CD4-positive, alpha-beta T cell treated with Interleukin-4 for 4 hours (primary cell): ENCODE measurements at places on chromosomes 6 and 20.

GRCh38 chr6:33815854-33816253, 12.1 kb upstream of the MLN start:
- no peak for DNase-seq

DNA sequence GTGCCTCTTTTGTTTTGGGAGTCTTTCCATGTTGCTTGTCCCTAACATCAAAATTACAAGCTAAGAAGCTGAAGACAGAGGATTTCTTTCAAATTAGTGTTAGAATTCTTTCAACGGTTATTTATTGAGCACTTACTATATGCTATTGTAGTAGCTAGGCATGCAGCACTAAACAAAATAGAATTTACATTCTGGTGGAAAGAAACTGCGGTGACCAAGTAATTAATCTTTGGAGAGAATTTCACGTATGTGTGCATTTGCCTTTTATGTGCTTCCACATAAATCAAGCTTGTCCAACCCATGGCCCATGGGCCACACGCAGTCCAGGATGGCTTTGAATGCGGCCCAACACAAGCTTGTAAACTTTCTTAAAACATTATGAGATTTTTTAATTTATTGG, 33.0 kb upstream of the DUSP22 start:
- DNase-seq, result no peak

DNA sequence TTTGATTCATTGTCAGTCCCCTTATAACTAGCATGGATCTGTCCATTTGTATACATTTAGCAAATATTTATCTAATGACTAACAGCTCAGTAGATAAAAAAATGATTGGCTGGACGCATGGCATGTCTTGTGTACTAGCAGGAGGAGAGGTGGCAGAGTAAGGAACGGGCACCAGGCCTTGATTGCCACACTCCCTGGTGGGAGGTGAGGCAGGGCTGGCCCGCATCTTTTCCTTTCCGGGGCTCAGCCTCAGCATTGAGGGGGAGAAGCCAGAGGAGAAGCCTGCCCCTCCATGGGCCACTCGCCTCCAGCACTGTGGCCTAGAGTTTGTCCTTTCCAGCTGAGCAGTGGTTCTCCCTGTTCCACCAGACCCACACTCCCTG, 84.9 kb upstream of the TMEM181 start:
- no peak for DNase-seq

DNA sequence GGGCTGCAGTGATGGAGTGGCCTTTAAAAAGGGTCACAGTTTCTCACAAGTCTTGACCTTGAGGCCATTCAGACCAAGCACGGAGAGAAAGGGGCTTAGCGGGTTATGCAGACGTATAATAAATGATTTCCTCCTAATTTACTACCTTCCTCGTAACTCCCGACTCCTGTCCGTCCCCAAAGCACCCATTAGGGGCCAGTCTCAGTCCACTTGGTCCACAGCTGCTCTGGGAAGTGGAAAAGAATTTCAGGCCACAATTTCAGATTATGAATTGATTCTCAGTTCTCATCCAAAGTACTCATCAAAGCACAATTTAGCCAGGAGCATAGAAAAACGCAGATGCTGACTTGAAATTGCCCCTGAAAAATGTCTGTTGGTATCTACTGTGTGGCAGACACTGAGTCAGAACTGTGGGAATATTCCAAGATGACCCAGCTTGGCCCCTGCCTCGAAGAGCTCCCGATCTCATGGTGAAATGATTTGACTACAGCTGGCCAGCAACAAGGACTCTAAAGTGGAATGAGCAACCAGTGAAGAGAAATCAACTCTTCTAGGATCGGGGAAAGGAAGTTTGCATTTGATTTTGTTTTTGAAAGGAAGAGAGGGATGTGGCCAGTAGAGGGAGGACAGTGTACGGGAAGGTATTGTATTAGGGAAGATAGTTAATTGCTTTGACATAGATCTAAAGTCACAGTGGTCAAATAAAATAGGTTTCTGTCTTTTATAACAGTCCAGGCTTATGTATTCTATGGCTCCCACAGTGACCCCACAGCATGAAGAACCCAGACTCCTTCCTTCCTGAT, 15.2 kb upstream of the STK35 start:
- DNase-seq, result no peak

DNA sequence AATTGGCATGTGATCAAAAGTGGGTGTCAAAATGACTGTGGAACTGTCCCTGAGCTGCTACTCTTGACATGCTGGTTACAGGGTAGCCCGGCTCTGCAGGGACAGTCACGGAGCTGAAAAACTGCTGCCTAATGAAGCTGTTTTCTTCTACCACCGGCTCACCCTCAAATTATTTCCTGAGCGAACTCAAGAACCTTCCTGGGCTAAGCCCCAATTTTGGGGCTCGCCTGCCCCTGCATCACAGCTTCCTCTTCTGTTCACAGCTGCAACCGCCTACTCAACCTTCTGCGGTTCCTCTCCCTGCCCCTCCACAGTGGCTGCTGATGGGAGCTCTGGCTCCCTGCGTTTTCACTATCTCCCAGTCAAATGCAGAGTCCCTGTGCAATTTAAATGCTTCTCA, 110.8 kb upstream of the MLN start:
- peak; percentile 49 for DNase-seq

DNA sequence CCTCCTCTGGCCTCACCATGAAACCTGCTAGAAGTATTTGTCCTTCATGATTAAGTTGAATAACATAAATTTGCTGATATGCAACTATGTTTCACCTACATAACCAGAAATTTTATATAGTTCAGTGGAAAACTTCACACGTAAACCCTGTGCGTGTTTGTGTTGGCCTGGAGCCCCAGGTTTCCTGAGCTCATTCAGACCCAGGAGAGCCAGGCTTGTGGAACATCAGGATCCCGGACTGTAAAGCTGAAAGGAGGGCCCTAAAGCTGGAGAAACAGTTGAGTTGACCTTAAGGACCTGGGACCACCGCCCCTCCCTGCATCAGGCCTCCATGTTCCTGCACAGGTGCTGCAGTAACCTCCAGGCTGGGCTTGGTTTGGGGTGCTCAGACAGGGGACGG, 3.1 kb upstream of the SPATS1 start:
- DNase-seq, result no peak

GRCh38 chr6:166997768-166998255, 1.4 kb upstream of the CEP43 start:
- DNase-seq, result peak; percentile 33

- no peak for DNase-seq
Measured at GRCh38 chr6:128233531-128233930, 286.9 kb downstream of the PTPRK start.

GRCh38 chr6:15351631-15352030, 105.8 kb downstream of the JARID2 start:
- no peak for DNase-seq

DNA sequence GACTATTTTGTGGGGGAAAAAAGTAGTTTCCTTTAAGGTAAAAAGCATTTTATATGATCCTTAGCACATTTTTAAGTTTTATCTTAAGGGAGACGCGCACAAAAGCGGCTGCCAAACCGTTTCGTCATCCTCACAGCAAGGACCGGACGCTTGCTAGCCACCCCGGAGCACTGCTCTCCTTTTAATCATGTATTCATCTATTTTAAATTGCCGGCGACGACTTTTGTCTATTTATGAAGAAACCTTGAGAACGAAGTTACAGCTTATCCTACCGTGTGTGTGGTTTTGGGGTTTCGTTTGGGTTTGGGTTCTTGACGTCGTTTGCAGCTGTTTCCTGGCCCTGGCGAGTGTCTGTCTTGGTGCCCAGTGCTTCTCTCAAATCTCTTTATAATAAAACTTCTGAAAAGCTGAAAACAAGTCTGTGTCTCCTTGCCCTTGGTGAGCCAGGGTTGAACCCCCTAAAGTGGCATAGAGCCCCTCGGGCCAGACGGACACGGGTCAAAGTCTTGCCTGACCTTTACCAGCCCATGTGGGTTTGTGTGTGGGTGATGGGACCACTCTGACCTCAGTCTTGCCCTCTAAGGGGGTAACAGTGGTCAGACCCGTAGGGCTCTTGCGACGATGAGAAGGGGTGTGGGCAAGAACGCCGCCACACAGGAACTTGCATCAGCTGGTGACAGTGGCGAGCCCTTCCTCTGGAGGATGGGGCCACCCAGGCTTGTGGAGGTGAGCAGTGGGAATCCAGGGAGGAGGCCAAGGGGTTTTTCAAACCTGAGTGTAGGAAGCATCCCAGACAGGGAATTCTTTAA, 117.6 kb downstream of the JPH2 start:
- peak; percentile 53 for DNase-seq

GRCh38 chr20:57633945-57634491, 13.8 kb upstream of the ZBP1 start:
- DNase-seq, result peak; percentile 53

DNA sequence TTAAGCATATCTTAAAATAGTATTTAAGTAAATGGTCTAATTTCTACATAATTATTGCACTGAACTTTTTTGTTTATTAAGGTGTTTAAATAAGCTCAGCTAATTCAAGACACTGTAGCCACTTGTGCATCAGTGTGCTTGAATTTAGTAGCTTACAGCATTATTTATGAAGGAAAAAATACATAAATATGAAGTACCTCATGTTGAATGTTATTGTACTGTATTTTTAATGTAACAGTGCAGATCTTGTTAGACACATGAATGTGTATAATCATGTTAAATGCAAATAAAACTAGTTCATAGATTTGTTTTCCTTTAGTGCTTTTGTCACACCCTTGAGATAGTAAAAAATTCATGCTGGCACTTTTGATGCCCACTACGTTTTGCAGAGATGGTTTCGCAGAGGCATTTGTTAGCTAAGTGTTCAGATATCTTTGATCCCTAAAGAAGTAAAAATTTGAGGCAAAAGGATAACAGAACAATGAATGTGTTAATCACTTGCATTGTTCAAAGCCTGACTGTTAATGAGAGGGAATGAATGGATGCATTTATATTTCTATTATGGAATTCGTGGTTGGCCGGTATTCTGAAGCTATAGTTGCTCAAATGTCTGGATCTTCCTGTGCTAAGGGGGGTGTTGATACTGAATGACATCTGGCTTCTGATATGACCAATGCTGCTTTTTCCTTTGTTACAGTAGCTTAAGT, 8.8 kb downstream of the BTBD3 start:
- DNase-seq, result no peak

- no peak for DNase-seq
Measured at GRCh38 chr20:62406635-62407176, 379 bp downstream of the CABLES2 start.

DNA sequence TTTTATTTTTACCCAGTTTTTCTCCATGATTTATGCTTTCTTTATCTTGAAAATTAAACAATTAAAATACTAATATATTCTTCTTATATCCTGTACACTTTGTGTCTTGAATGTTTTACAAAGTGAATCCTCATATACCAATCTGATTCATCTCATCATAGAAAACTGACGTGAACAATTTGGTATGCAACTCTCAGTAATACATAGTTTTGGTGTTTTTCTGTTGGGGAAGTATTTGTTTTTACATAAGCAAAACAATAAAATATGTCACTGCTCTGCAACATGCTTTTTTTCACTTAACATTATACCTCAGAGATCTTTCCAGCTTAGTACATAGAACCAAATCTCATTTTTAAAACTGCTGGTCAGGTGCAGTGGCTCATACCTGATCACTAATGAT, 14.7 kb downstream of the DNAAF9 start:
- no peak for DNase-seq

DNA sequence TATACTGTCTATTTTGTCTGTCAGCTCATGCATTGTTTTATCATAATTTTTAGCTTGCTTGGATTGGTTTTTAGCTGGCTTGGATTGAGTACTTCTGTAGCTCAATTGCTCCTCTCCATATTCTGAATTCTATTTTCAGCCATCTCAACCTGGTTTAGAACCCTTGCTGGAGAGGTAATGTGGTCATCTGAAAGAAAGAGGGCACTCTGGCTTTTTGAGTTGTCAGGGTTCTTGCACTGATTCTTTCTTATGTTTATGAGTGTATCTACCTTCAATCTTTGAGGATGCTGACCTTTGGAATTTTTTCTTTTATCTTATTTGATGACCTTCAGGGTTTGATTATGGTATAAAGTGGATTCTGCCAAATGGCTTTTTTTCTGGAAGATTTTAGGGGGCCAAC, 632.7 kb upstream of the ID4 start:
- no peak for DNase-seq

DNA sequence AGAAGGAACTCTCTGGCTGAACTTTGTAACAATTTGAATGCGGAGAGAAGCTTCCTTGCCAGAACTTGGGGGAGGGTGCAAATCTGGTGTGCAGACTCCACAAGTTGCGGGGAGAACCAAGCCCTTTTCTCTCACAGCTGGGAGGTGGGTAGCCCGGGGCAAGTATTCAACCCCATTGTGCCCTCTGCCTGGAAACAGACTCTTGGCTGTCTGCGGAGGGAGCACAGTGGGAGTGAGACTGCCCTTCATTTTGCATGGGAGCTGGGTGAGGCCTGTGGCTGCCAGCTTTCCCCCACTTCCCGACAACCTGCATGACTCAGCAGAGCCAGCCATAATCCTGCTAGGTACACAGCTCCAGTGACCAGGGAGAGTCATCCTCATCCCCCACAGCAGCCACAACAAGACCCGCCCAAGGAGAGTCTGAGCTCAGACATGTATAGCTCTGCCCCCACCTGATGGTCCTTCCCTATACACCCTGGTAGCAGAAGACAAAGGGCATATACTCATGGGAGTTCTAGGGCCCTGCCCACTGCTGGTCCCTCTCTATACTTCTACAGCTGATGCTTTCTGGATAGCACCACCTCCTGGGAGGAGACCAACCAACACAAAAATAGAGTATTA, 29.4 kb upstream of the TPD52L1 start:
- no peak for DNase-seq

- DNase-seq, result no peak
Measured at GRCh38 chr6:147660334-147661311, 152.1 kb downstream of the SAMD5 start.

DNA sequence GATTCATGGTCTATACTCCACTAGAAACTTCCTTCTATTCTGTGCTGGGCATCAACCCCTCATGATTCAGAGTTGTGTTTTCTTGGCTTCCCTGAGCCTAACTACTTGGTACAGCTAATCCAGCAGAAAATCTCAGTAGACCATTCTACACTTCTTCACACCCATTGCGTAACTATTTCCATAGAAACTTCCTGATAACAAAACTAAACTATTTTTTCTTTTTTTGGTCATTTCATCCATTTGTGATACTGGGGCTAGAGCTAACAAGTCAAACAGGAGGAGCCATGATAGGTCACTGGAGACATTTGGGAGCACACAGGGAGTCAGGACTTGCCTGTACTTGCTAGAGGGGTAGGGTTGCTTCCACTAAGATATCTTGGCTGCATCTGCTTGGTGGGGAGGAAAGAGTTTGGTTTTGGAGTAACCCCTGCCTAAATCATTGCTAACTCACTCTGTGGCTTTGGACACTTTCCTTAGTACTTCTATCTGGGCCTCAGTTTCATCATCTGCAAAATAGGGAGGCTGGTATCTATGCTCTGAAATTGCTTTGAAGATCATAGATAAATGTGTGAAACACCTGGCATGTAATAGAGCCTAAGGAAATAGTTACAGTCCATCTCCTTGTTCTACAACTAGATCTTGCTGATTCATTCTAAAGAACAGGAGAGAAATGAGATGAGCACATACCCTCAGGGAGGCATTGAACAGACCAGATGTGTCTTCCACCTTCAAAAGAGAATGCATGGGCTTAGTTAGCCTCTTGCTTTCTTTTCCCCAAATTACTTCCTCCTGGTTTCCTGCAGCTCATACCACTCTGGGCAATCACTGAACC, 127.9 kb upstream of the ADGRF1 start:
- DNase-seq, result no peak

- DNase-seq, result no peak
Measured at GRCh38 chr6:154378518-154378917, 21.9 kb upstream of the IPCEF1 start.
